Neuronal stem cell (in vitro differentiated cells): ENCODE measurements at places on chromosomes 4 and X.

GRCh38 chrX:19515615-19516105 lies 352 bp upstream of the MAP3K15 start:
- H3K4me1 ChIP-seq = no peaks in the 10 kb centered on the region
- H3K4me3 ChIP-seq = no peak overlapping the region
- H3K36me3 ChIP-seq = no peaks in the 10 kb centered on the region
- no peaks in the 10 kb centered on the region for H3K27me3 ChIP-seq

- no peak overlapping the region for H3K4me3 ChIP-seq
- H3K27me3 ChIP-seq = no peaks in the 10 kb centered on the region
- DNase-seq = no peak
- no peak overlapping the region for H3K27ac ChIP-seq
- no peaks in the 10 kb centered on the region for H3K36me3 ChIP-seq
Measured at GRCh38 chrX:119518371-119518770, 46.8 kb downstream of the STEEP1 start.

DNA sequence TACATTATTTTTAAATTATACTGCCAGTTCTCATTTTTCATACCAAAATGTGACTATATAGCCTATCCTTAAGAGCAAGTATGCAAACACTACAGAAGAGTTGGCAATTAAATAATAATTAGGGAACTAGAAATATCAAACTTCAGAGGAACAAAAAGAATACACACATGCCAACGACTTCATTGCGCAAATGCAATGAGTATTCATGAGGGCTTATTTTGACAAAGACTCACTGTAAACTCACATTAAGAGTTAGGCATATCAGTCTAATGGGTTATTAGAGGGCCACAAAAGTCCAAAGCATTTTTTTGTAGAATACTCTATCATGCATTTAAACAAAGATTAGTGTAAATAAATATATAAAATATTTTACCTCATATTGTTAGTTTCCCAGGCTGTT lies 31.6 kb downstream of the SLC10A7 start:
- H3K27ac ChIP-seq = no peak overlapping the region
- no peaks in the 10 kb centered on the region for H3K36me3 ChIP-seq

GRCh38 chr4:42655921-42656678 lies 805 bp downstream of the ATP8A1 start:
- no peak overlapping the region for H3K27ac ChIP-seq
- DNase-seq = peak; percentile 8
- peak overlapping the region; percentile 99 for H3K4me3 ChIP-seq
- no peaks in the 10 kb centered on the region for H3K27me3 ChIP-seq
- peaks cover 4% of the 10 kb centered on the region for H3K4me1 ChIP-seq

GRCh38 chr4:117957571-117957970 lies 76.7 kb upstream of the NDST3 start:
- no peaks in the 10 kb centered on the region for H3K36me3 ChIP-seq
- no peaks in the 10 kb centered on the region for H3K4me1 ChIP-seq
- no peak for DNase-seq
- H3K4me3 ChIP-seq = no peak overlapping the region

DNA sequence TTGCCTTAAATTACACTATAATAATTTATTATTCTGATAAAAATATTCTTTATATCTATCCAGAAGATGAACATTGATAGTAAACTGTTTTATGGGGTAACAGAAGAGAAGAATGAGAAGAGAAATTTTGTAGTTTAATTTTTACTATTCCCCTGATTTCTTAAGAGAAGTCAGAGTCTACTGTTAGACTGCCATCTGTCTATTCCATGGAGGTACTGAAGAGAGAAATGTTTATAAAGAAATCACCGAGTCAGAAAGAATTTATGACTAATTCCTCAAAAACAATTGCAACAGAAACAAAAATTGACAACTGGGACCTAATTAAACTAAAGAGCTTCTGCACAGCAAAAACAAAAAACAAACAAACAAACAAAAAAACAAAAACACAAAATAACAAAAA lies 149.9 kb downstream of the FGF16 start:
- DNase-seq = no peak
- no peak overlapping the region for H3K27ac ChIP-seq
- H3K4me1 ChIP-seq = no peaks in the 10 kb centered on the region
- no peak overlapping the region for H3K4me3 ChIP-seq
- no peaks in the 10 kb centered on the region for H3K27me3 ChIP-seq
